ENCODE measurements at places on chromosomes 13 and 19.
A peak's percentile ranks its signal among the peaks of the same experiment; 100 is the strongest.

GRCh38 chr13:36131222-36131930 lies at the start of gene DCLK1:
DCLK1 (minus strand) TSS chr13:36131382.
- peak; percentile 85 for DNase-seq

- no peak for DNase-seq
Measured at GRCh38 chr13:31846961-31847752, 107.8 kb downstream of the RXFP2 start.

GRCh38 chr19:27793644-27794493 lies 1419.1 kb downstream of the UQCRFS1 start:
- peak; percentile 85 for DNase-seq

DNA sequence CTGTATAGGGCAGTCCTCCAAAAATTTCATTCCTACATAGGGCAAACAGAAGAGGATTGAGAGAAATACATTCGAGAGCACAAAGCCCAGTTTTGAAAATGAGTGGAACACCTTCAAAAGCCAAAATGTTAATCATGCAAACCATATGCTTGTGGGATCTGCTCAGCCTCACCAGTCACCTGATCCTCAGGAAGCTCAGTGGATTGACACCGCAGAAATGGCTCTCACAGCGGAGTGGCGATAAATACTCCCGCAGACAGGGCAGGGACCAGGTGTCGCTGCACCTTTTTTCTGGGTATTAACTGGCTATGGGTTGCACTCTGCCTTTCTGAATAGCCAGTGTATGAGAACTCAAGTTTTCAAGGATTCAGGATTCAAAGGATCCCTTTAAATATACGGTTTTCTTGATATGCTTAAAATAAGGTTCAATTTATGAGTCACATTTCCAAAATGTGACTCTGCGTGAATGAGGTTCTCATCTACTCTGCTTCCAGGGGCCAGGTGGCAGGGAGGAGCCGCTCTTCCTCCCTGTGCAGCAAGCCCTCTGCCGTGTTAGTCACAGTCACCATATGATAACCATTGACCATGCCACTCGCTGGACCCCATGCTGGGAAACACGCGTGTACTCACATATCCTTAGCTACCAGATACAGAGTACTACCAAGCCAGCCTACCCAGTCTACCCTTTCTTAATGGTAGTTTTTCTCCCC lies 18.3 kb upstream of the DHRS12 start:
- no peak for DNase-seq

DNA sequence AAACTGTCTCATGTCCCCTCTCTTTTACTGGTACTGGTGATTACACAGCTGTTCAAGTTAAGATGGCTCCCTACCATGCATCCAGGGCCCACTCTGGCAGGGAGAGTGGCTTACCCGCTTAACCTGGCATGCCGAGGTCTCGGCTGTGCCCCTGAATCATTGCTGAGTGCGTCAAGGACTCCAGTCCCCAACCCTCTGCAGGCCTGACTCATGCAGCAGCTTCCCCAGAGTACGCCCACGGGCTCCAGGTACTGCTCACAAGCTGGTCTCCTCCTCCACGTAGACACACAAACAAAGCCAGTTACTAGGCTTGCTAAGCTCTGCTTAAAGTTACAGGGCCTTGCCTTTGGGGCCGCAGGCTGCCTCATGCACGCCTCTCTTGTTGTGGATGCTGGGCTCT lies 447.4 kb downstream of the COG6 start:
- no peak for DNase-seq

- DNase-seq = no peak
Measured at GRCh38 chr13:74683411-74683810, 549.2 kb upstream of the KLF12 start.

DNA sequence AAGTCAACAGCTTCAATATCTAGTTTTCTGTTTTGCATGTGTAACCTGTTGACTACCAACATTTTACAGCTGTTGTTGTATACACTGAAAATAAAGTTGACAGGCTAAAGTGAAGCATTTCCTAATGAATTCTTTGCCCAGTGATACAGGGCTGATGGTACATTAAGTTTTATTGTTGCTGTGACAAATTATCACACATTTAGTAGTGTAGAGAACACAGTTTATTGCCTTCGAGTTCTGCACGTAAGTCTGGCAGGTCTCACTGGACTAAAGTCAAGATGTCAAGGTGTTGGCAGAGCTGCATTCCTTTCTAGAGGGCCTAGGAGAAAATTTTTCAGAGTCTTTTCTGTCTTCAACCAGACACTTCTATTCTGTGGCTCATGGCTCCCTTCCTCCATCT lies 184.2 kb downstream of the SLITRK6 start:
- no peak for DNase-seq

DNA sequence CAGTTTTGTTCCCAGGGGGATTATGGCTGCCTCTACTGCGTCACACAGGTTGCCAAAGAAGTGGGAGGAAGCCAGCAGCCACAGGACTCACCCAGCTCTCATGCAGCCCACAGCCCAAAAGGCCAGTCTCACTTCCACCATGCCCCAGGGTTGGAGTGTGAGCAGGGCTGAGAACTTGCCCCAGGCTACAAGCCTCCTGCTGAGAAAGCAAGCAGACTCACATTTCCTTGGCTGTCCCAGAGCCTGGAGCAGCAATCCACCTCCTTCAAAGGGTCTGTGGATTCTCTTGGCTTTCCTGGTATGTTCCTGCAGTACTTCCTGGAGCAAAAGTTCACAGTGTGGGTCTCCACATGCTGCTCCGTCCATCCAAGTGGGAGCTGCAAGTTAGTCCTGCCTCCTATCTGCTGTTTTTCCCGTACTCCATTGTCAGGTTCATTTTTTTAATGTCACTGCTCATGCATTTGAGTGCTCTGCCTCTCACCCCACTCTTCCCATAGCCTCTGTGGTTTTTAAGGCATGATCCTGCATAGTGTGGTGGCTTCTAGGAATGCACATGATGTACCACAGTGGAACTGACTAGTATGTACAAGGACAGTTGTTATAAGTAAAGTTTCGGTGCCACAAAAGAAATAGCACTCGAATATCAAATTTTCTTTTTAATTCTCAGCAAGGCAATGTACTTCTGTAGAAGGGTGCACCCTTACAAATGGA lies 56.2 kb upstream of the ARHGEF7 start:
- no peak for DNase-seq

- DNase-seq = no peak
Measured at GRCh38 chr13:50463719-50464118, 379.8 kb downstream of the DLEU7 start.

- DNase-seq = no peak
Measured at GRCh38 chr19:13036366-13036976, 41.2 kb downstream of the NFIX start.
